ENCODE measurements at places on chromosomes 16 and 17.

DNA sequence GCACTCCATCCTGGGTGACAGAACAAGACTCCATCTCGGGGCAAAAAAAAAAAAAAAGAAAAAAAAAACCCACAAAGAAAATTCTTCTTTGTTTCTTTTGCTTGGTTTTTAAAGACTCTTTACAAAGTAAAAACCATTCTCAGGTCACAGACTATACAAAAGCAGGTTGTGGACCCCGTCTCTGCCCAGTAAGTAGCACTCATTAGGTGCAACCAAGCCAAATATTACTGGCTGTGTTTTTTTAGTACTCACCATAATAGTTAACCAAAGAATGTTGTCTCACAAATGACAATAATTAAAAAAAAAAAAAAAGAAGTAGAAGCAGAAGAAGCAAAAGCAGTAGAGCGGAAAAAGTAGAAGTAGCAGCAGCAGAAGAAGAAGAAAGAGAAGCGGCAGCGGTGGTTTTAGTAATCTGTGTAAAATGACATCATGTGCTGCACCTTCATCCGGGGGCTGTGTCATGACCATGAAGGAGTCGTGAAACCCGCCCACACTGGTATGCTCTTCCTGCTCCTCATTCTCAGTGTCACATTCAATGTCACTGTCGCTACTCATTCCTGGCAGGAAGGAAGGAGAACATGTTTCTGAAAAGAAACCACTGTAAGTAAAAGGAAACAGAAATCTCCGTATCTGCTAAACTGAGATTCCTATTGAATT, 105.4 kb downstream of the TRIM37 start:
- peak; percentile 97 for DNase-seq

- DNase-seq = no peak
Observed at GRCh38 chr17:49076573-49077384, 55.8 kb upstream of the B4GALNT2 start.

GRCh38 chr17:3985846-3986245, 21.6 kb upstream of the ATP2A3 start:
- DNase-seq = no peak

- DNase-seq = no peak
Observed at GRCh38 chr17:74558882-74559519, 8.3 kb downstream of the CD300H start.

- no peak for DNase-seq
Observed at GRCh38 chr17:77828749-77829539, 129.6 kb upstream of the TNRC6C start.

GRCh38 chr16:10250137-10250828, 68.1 kb upstream of the GRIN2A start:
- no peak for DNase-seq

GRCh38 chr17:15440347-15440746, 27.1 kb downstream of the CDRT4 start:
- peak; percentile 33 for DNase-seq

DNA sequence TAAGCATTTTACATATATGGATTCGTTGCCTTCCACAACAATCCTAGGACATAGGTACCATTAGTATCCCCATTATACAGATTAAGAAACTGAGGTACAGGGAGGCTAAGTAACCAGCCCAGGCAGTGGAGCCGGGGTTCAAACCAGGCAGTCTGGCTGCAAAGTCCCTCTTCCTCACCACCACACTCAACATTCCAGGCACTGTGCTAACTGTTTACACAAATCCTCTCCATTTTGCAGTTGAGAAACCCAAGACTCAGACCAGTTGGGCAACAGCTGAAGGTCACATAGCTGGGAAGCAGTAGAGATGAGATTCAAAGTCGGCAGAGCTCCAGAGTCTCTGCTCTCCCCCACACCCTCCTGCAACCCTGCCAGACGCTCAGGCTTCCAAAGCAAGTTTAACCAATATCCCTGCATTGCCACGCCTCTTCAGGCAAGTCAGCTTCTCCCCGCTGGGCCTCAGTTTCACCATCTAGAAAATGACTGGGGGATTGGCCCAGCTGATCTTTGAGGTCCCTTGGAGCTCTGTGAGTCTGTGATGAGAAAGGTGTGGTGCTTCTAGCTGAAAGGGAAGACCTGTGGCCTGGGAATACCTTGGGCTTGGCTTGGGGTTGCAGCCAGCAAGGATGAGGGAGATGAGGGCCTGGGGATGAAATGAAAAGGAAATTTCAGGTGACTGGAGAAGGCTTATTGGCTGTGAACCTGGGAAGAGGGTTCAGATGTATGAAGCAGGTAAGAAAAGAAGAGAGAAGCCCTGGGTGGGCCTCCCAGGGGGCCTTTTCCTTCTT, 14.0 kb downstream of the CCR7 start:
- DNase-seq = no peak

DNA sequence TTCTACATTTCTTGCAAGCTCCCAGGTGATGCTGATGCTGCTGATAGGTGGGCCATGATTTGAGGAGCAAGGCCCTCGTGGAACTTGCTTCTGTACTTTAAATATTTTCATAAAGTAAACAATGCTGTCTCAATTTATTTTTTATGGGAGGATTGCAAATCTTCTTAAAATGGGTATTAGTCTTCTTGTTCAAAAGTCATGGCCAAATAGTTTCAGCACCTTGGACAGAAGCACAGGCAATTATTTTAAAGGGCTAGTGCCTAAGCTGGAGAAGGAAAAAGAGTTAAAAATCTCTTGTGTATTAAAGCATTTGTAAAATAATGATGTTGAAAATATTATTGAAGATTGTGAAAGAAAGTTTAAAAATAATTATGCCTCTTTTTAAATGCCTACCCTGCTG, 50.5 kb downstream of the GPR139 start:
- no peak for DNase-seq

DNA sequence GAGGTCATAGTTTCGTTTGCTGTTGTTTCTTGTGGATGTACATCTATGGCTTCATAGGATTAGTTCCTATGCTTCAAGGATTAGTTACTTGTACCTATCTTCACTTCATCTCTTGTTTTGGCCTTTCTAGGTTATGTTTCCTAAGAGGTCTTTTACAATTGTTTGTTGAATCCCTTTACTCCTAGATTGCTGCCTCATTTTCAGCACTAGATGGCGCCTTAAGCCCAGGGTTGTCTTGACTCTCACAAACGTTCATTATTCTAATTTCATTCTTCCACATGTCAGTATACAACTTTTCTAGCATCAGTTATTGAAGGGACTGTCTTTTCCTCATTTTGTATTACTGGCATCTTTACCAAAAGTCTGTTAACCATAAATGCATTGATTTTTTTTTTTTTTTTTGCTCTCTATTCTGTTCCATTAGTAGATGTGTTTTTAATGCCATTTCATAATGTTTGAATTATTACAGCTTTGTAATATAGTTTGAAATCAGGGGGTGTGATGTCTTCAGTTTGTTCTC, 45.0 kb upstream of the NACA2 start:
- DNase-seq = peak; percentile 56

GRCh38 chr16:73268366-73268993, 220.6 kb upstream of the ZFHX3 start:
- no peak for DNase-seq

DNA sequence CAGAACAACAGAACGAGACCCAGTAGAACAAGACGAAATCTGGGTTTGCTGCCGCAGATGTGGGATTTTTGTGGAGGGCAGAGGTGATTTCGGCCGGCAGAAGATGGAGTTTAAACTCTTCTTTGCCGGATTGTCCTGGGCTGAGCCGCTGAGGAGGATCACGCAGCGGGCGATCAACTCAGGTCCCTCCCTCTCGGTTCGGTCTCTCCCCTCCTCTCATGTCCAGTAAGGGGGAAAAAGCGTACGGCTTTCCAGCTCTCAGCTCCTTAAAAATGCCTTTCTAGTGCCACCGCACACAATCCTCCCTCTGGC, 2.5 kb downstream of the PHF12 start:
- DNase-seq = no peak

All from inflammatory macrophage treated with lipopolysaccharide for 4 hours (primary cell).